ENCODE measurements at places on chromosomes 6 and 20.
A peak's percentile ranks its signal among the peaks of the same experiment; 100 is the strongest.

DNA sequence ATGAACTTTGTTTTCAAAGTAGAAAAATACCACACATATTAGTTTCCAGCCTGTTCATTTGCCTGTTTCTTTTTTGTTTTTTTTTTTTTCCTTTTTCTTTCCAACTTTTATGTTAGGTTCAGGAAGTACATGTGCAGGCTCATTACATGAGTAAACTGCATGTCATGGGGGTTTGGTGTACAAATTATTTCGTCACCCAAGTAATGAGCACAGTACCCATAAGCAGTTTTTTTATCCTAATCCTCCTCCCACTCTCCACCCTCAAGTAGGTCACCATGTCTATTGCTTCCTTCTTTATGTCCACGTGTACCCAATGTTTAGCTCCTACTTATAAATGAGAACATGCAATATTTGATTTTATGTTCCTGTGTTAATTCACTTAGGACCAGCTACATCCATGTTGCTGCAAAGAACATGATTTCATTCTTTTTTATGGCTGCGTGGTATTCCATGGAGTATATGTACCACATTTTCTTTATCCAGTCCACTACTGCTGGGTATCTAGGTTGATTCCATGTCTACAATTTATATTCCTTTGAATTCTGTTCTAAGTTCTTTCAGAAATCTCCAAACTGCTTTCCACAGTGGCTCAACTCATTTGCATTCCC is 31.8 kb downstream of the SNX14 start:
- DNase-seq, result no peak

DNA sequence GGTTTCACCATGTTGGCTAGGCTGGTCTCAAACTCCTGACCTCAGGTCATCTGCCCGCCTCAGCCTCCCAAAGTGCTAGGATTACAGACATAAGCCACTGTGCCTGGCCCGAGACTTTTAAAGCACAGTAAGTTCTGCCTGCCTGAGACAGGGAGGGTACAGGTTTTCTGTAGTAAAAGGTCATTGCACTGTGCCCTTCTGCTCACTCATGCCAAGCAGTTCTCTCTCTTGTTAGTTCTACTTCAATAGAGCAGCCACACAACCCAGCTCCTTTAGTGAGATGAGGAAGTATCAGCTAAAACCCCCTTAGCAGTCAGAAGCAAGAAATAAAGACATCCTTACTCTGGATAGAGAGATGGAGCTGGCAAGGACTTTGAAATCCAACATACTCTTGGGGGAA is 52.4 kb upstream of the ARMH2 start:
- no peak for DNase-seq

- DNase-seq, result no peak
Measured at GRCh38 chr6:45961125-45961524, 54.5 kb downstream of the CLIC5 start.

- DNase-seq, result no peak
Measured at GRCh38 chr20:58374027-58374850, 14.8 kb upstream of the VAPB start.

GRCh38 chr20:49799698-49800097 is 12.9 kb upstream of the SLC9A8 start:
- DNase-seq, result no peak

DNA sequence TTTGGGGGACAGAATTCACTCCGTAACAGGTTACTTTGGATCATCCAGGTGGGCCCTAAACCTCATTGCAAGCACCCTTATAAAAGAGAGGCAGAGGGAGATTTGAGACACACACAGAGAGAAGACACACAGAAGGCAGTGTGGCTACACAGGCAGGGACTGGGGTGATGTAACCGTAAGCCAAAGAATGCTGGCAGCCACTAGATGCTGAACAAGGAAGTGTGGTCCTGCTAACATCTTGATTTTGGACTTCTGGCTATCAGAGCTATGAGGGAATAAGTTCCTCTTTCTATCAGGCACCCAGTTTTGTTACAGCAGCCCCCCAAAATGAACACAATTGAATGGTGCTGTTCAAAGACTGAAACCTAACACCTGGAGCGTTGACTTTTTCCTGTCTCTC is 191.3 kb upstream of the MYLIP start:
- no peak for DNase-seq

DNA sequence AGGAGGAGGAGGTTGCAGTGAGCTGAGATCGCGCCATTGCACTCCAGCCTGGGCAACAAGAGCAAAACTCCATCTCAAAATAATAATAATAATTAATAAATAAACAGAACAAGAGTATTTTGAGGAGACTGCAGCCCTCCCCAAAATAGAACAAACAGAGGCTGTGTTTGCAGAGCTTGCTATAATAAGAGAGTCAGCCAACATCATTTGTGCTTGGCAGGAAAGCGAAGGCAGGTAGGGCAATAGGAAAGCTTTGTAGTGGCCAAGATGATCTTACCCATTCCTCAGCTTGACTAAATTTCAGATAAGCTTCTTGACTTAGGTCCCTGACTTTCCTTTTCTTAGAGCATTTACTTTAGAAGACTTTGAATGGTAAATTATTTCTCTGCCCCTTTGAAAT is 6.7 kb downstream of the C6orf141 start:
- DNase-seq, result no peak

- no peak for DNase-seq
Measured at GRCh38 chr20:34299556-34300255, 3.4 kb downstream of the AHCY start.

- no peak for DNase-seq
Measured at GRCh38 chr20:34637245-34638038, 39.5 kb downstream of the PIGU start.

GRCh38 chr20:689348-689747 is 13.7 kb upstream of the SCRT2 start:
- DNase-seq, result no peak

GRCh38 chr6:1187293-1188131 is 124.4 kb upstream of the FOXQ1 start:
- DNase-seq, result no peak

DNA sequence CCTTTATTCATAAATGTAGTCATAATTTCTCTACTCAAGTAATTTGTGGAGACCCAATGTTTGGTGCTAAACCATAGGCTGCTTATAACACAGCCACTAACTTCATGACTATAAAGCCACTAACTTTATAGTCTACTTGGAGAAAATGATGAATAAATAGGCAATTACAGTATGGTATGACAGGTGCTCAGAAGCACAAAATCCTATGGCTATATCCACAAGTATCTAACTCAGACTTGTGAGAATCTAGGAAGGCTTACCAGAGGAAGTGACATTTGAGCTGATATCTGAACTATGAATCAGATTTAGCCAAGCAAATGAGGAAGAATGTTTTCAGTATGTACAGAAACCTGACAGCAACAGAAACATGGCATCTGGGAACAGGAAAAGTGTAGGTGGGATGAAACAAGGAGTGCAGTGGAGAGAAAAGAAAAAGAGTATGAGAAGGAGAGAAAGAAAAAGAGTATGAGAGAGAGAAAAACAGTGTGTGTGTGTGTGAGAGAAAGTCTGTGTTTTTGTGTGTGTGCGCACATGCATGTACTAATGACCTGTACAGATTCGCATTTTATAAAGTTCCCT is 59.9 kb downstream of the REV3L start:
- no peak for DNase-seq

DNA sequence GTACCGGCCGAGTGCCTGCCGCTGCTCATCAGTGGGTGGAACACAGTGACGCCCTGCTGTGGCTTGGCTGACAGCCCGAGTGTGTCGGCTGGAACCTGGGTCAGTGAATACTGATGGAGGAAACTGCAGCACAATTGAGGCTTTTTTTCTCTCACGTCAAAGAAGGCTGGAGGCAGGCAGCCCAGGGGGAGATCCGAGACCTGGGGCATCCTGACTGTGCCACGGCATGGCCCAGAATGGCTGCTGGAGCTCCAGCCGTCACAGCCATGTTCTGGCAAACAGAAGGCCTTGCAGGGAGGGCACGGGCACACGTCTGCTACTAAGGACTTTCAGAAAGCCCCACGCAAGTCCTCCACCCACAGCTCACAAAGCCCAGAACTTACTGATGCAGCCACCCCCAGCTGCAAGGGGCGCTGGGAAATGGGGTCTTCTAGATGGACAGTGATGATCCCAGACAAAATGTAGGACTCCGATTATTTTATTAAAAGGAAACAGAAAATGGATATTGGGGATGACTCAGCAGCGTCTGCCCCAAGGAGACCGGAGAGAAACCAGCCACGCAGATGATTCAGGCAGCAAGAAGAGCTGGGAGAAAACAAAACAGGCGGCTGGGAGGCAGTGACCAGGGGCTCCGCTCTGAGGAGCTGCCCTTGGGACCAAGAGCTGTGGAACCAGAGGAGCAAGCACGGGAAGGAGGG is 140.0 kb downstream of the TAF4 start:
- no peak for DNase-seq

DNA sequence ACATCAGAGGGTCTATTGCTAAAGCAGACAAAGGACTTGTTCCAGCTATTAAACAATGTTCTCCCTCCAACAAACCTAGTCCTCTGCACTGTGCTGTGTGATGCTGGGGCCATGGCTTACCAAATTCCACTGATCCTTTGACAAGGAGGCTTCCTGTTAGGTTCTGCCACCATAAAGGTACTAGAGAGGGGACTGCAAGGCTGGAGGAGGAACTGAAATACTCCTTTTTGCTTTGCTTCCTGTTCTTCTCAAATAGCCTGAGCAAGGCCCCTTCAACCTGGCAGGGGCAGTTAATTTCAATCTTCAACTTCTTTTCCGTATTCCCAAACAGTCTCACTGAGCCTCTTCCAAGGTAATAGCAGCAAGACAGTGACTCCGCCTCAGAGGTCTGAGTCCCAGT is 286.4 kb upstream of the IRAK1BP1 start:
- DNase-seq, result no peak

- no peak for DNase-seq
Measured at GRCh38 chr6:153003366-153003690, 819 bp upstream of the MTRF1L start.

DNA sequence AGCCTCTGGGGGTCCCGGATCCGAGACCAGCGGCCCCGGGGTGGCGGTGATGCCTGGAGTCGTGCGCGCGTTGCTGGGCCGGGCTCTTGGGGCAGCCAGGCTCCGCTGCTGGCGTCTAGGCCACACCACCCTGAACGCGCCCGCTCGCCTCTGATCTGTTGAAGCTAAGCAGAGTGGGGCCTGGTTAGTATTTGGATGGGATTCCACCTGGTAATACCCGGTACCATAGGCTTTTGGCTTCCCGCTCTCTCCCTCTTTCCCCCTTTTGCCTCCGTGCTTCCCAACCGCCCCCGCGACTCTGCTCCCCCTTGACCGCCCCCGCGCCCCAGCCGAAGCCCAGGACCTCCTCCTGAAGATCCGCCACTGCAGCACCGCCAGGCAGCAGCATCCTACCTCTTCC is 1383.5 kb upstream of the DEFB115 start:
- no peak for DNase-seq

- DNase-seq, result no peak
Measured at GRCh38 chr6:142294679-142295078, 7.1 kb upstream of the ADGRG6 start.

DNA sequence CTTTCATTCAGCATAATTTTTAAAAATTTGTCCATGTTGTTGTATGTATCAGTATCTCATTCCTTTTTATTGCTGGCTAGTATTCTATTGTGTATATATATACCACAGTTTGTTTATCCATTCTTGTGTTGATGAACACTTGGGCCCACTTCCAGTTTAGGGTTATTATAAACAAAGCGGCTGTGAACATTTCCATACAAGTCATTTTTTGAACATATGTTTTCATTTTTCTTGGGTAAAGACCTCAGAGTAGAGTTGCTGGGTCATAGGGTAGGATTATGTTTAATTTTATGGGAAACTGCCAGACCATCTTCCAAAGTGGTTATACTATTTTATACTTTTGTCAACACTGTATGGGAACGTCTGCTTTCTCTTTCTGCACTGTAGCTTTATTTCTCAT is 55.3 kb downstream of the RBM24 start:
- DNase-seq, result no peak

DNA sequence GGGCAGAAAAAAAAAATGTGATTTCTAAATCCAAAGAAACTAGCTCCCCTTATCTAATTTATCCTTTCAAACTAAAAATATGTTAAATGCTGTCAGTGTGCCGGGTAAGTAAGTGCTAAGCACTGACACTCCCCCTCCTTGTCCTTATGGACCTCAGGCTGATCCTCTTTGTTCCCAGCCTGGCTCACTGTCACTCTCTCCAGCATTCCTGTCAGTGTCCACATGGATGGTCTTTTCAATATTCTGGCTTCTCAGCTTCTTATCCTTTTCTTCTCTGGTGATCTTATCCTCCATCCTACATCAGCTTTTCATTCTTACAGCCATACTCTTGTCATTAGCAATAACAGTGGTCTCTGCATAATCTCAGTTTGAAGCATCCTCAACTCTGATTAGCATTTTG is 55.0 kb downstream of the BCKDHB start:
- DNase-seq, result no peak

DNA sequence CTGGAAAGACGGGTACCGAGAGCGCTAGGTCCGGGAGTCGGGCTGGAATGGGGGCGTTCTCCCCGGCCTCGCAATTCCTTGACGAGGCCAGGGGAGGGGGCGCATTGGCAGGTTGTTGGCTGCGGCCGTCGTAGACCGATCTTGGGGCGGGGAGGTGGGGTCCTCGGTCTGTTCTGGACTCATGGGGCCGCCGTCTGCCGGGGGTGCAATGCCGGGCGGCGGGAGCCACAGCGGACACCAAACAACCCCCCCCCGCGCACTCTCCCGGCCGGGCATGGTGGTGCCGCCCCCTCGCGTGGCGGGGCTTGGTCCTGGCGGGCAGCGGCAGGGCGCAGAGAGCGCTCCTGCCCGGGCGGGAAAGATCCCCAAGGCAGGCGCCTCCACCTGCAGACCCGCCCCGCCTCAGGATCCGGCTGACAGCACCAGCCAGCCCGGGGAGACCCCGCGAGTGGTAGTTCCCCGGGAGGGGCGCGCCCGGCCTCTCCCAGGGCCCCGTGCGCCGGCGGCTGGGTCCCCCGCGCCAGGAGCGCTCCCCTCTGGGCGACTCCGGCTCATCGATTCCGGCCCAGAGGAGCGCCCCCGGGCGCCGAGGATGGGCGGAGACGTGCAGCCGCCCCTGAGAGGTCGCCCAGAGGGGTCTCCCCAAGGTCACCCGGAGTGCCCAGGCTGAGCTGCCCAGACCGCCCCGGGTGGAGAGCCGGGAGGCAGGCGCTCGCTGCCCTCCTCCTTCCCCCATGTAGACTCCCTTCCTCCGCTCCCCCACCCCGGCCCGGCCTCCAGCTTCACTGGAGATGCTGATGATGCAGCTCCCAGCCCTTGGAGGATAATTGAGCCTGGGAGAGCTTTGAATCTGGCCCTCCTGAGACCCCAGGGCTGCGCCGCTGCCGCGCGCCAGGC is 709 bp downstream of the PPP1R16B start:
- DNase-seq, result peak; percentile 9

- no peak for DNase-seq
Measured at GRCh38 chr6:53066874-53067706, 1.9 kb downstream of the FBXO9 start.

- DNase-seq, result no peak
Measured at GRCh38 chr6:1665214-1665613, 55.5 kb downstream of the FOXC1 start.

GRCh38 chr6:151493804-151494234 is at the start of gene CCDC170:
TSS of gene CCDC170 (plus strand) at chr6:151494017. CDS start at chr6:151494129, 112 bp downstream.
- no peak for DNase-seq

DNA sequence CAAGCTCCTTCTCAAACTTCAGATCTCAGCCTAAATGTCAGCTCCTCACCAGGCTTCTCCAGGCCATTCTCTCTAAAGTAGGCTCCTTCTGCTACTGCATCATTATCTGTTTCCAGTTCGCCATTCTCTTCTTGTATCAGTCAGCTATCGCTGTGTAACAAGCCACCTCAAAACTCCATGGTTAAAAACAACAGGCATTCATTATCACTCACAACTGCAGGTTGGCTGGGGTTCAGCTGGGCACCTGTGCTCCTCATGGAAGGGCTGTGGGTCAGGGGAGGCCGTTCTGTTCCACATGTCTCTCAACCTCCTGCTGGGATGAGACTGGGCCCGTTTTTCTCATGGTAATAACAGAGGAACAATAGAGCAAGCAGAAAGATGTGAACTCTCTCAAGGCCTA is 28.7 kb downstream of the PRND start:
- no peak for DNase-seq
